ENCODE measurements at places on chromosomes 11 and 22.

DNA sequence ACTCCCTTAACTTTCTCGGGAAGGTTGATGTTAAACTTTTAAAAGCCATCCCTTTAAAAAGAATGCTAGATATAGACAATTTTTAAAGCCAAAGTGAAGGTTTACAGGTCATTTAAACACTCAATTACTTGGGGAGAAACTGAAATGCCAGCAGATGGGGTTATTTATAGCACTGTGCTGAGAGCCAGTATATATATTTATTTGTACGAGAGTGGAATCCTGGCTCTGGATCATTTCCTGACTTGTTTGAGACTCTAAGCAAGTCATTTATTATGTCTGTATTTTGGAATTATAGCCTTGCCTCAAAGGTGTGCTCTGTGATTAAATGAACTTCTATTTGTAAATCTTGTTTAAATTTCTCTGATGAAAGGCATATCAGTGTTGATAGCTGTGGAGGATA lies 6.8 kb upstream of the ZBED5 start:
- DNase-seq, result no peak

DNA sequence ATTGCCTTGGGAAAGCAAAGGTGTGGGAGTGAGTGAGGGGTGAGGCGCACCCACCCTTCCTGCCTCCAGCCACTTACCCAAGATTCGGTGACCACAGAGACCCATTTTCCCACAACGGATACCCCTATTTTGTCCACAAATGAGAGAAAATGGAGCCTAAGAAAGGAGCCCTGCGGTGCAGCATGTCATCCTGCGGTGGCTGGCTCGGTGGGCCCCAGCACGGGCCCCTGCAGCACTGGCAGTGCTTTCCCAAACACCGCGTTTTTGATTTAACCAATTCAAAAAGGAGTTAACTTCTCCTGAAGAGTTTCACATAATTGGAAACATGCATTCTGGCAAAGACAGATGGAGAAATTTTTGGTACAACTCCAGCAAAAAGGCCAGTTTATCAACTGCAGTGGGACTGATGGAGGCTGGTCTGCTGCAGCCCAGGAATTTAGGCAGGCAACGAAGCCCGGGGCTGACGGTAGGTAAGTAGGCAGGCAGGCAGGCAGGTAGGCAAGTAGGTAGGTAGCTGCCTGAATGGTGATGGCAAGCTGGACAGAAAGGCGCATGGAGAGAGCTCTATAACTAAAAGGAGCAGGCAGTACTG lies 84.2 kb downstream of the FDX1 start:
- no peak for DNase-seq

GRCh38 chr11:113908098-113908497 lies 3.5 kb downstream of the HTR3B start:
- DNase-seq, result no peak

DNA sequence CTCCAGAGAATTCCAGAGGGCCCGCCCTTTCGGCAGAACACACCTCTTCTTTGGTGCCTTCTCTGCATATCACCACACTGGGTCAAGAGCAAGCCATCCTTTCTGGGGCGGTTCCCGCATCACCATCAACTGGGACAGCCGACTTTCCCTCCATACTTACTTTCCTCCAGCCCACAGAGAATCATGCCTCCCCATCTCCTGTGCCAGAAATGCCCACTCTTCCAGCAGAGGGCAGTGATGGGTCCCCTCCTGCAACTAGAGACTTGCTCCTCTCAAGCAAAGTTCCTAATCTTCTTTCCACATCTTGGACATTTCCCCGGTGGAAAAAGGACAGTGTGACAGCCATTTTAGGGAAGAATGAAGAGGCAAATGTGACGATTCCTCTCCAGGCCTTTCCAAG lies 157.7 kb downstream of the C11orf91 start:
- no peak for DNase-seq

GRCh38 chr11:81852896-81853295 lies 880.8 kb downstream of the FAM181B start:
- no peak for DNase-seq

DNA sequence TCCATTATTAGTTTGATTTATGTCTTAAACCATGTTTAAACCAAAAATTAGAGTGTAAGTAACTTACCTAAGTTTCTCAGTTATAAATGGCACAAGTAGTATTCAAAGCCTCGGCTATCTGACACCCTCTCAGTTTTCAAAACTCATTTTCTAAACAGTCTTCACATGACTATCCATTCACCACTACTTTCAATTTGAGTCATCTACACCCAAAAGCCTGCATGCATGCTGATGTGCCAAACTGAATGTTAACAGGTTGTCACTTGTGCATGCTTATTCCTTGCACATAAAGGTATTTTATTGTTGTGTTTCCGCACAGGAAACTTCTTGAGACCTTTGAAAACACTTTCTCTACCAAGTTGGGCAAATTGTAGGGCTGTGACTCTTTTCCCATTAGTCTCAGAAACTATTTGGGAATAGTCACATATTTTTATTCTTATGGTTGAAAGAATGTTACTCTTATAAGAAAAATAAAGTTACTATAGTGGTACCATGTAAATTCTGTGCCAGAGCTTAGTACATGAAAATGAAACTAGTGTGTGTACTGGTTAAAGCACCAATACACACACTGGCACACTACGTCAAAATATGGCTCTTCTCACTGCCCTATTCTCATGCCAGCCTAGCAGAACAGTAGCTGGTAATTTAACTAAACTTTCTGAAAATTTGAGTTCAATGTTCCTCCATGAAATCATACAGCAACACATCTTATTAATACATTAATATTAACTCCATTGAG lies 2.2 kb upstream of the OR51E2 start:
- no peak for DNase-seq

DNA sequence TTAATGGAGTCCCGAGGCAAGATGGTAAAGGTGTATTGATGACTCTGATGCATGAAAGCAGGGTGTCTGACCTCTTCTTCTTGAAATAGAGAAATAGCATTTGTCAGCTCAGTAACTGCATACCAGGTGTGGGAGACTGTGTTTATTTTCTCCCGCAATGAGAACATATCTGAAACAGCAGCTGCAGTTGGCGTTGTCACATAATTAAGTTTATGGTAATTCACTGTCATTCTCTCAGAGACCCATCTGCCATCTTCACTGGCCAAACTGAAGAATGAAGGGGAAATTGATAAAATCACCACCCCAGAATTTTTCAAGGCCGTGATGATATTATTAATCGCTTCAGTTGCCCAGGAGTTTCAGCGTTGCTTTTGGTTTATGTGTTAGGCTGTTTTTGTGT lies 20.1 kb upstream of the MCHR1 start:
- no peak for DNase-seq

DNA sequence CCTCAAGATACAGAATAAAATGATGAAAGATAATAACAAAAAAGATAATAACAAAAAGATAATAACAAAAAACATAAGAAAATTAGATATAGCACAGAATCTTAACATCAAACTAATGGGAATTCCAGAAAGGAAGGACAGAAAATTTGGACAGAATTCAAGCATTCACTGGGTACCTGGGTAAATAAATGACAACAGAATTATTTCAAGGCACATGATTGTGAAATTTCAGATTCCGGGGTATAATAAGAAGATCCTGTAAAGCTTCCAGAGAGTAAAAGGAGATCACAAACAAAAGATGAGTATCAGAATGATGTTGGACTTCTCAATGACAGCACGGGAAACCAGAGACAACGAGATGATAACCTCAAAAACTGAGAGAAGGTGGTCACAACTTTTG lies 42.1 kb upstream of the OR9Q1 start:
- DNase-seq, result no peak

DNA sequence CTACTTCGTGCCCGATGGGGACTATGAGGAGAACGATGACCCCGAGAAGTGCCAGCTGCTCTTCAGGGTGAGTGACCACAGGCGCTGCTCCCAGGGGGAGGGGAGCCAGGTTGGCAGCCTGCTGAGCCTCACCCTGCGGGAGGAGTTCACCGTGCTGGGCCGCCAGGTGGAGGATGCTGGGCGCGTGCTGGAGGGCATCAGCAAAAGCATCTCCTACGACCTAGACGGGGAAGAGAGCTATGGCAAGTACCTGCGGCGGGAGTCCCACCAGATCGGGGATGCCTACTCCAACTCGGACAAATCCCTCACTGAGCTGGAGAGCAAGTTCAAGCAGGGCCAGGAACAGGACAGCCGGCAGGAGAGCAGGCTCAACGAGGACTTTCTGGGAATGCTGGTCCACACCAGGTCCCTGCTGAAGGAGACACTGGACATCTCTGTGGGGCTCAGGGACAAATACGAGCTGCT lies 751 bp downstream of the FIBIN start:
- DNase-seq, result no peak

DNA sequence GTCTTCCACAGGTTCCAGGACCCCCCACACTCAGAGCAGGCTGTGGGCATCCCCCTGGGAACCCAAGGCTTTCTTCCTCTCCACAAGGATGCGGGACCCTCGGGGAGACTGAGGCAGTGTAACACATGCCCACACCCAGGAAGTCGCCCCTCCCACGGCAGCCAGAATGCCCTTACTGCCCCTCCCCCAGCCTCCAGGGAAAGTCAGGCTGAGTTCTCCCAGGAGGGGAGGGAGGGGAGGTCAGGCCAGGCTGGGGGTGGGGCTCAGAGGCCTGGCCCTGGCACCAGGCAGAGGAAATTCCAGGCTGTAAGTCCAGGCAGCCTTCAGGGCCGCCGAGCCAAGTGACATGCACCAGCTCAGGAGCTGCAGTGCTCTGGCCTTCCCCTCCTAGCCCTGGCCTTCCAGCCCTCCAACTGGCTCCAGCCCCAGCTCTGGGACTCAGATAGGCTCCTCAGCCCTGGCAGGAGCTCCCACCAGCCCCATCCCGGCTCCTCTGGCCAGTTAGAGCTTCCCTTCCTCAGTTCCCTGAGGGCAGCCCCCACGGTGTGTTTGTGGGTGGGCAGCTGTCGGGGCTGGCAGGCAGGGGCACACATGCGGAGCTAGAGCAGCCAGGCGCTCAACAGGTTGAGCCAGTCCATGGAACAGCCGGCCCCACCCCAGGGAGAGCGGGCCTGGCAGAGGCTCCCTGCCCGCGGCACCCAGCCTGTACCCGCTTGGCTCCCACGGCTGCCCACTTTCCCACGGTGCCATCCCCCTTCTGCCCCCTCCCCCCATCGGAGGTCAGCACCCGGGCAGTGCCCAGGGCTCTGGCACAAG lies 3.6 kb downstream of the BCL9L start:
- DNase-seq, result no peak

DNA sequence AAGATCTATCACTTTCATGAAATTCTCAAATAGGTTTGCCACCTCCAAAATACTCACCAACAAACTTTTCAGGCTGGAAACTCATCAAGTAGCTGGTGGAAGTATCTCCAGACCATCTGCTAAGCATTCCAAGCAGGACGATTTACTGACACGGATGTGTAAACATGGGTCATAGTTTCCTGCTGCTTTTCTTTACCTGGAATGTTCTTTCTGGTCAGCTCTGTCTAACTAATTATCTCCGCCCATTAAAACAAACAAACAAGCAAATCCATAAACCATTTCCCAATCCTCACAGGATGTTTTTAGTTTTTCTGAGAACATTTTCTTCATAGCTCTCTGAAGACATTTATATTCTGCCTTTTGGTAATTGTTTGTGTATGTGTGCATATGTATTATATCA lies 397.0 kb downstream of the METTL15 start:
- DNase-seq, result no peak

DNA sequence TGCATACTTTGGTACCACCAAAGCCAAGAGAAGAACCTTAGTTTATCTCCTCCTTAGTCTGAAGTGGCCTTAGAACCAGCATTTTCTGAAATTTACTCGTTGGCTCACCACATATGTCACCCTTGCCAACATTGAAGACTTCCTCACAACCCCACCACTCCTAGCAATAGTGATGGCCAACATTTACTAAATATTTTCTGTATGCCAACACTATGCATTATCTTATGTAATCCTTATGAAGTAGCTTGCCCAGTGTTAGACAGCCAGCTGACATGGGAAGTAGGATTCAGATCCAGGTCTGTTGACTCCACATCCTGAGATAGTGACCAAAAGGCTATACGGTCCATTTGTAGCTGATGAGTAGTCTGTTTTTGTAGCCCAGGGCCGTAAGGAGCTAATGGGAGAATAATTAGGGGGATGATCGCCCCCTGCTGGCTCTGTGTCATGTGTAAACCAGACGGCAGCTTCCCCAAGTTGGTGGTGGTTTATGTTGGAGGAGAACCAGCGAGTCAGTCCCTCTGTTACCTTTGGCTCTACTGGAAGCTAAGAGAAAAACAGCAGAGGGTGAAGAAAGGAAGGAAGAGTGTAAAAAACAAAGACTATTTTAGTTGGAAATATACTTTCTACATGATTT lies 120.5 kb upstream of the RASSF10 start:
- DNase-seq, result peak; percentile 56

DNA sequence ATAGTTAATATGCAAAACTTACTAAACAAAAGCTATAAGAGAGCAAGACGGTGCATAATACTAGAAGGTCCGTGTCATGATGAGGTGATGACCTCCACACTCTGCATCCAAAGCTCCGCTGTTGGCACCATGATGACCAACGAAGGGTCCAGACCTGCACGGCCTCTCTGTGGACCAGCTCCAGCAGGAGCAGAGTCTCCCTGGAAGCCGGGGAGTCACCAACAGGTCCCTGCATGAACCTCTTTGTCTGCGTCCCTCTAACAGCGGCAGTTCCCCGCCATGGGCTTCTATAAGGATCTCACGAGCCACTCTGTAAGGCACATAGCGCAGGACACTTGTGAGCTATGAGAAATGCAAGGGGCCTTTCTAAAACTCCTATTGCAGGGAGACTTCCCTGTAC lies 517.3 kb downstream of the BRD1 start:
- no peak for DNase-seq

DNA sequence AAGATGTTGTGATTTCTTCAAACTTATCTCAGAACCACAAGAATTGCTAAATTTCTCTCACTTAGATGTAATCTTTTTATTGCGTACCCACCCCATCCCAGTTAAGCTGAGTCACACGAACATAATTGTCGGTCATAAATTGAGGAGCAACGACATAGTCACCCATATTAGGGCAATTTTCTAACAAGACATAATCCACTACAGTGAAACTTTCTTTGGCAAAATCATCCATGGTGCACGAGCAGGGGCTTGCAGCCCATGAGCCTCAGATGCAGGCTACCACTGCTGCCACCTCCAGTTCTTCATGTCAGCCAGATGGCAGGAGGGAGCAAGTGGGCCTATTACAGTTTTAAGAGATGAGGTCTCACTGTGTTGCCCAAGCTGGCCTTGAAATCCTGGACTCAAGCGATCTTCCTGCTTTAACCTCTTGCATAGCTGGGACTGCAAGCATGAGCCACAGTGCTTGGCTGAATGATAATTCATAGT lies 70.3 kb upstream of the GRK2 start:
- DNase-seq, result no peak
